T follicular helper cell (primary cell): ENCODE measurements at places on chromosomes 6 and 20.

DNA sequence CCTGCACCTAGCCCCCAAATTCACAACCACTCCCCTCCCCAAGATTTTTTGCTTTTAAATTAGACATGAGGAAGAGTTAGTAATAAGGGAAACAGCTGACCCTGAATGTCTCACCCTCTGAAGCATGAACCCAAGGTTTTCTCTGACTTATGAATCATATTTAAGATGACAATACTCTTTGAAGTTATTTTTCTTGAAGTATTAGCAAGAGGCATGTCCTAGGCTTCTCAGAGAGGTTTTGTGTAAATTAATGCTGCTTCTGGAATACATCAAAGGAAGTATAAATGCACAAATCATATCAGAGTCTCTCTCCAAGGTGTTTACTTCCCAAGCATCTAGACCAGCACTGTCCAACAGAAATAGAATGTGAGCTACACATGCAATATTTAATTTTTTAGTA is 408.1 kb upstream of the MARCKS start:
- no peak for DNase-seq

- DNase-seq: no peak
Measured at GRCh38 chr6:15501826-15502445, 160.9 kb downstream of the DTNBP1 start.

- DNase-seq: peak; percentile 60
Measured at GRCh38 chr6:169654598-169655391, 47.0 kb downstream of the WDR27 start.

DNA sequence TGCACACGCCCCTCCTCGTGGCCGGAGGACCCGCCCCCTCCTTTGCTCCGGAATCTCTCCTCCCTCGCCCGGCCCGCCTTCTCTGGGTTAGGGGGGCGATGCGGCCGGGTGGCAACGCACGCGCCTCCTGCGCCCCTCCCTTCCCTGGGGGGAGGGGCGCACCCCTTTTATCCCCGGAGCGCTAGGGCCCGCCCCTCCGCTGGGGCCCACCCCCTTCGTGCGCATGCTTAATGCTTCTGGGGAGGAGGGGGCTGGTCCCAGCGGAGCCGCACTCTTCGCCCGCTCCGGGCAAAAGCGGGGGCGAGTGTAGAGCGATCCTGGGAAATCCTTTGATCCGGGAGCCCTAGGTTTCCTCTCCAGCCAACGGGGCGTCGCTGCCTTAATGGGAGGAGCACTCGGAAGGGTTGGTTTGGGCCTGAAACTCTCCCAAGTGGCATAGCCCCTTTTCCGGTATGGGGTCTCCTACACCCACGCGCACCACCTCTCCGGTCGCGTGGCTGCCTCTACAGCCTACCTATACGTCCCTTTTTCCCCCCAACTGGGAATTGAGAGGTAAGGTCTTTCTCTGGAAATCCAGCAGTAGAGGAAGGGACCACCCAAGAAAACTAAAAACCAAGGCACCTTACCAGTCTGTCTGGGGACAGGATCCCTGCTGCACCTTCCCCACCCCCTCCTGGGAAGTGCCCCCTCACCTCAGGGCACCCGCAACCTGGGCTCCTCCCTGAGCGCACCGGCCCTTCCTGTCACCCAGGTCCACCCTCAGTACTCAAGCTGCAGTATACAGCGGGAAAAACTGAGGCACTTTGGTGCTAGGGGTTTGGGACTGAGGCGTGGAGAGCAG is 2.1 kb downstream of the SOX12 start:
- DNase-seq: peak; percentile 68

DNA sequence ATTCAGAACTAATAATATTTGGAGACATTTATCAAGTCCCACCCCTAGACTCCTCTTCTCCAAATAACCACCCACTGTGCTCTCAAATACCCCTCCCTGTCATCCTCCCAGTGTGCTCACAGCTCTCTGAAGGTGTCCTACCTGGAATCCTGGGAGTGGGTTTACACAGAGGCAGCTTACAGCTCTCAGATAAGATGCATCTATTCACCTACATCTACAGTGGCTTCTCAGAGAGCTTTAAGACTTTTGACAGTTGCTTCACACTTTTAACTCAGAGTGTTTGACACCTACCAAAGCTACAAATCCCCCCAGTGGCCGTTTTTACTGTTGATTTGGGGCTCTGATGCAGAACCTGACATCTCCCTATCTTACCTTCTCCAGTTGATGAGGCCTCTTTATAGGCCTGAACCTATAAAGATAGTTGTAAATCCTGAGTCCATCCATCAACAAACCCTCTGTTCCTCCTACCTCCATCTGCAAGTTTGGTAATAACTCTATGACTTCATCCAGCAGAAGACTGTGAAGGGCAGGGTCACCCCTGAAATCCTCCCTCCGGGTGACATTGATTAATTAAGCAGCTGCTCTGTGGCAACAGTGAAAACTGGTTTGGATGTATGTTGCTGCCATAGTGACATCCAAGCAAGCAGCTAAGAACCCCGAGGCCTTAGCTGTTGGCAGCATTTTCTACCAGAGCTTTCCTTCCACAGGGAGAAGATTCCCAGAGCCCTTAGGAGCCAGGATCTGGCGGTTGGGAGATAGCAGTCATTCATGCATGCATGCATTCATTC is 226.1 kb upstream of the RREB1 start:
- no peak for DNase-seq

DNA sequence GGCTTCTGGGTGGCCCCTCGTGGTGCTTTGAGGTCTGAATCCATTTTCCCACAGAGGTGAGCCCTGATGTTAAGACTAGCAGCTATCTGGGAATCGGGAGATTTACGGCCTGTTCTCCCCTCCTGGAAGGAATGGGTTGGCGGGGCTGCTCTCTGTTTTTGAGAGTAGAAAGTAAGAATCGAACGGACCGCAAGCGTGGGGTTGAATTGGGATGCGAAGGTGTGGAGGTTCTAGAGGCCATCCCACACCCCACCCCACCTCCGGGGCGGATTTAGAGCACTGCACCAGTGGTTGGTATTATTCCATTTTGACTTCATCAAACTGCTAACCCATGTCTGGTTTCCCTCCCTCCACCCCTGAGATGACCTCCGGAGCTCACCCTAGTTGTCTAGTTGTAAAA is 11.5 kb downstream of the PYGB start:
- DNase-seq: no peak

- DNase-seq: no peak
Measured at GRCh38 chr6:52509281-52510212, 67.3 kb downstream of the TRAM2 start.

GRCh38 chr6:82909551-82909950 is 156.1 kb downstream of the UBE3D start:
- no peak for DNase-seq

DNA sequence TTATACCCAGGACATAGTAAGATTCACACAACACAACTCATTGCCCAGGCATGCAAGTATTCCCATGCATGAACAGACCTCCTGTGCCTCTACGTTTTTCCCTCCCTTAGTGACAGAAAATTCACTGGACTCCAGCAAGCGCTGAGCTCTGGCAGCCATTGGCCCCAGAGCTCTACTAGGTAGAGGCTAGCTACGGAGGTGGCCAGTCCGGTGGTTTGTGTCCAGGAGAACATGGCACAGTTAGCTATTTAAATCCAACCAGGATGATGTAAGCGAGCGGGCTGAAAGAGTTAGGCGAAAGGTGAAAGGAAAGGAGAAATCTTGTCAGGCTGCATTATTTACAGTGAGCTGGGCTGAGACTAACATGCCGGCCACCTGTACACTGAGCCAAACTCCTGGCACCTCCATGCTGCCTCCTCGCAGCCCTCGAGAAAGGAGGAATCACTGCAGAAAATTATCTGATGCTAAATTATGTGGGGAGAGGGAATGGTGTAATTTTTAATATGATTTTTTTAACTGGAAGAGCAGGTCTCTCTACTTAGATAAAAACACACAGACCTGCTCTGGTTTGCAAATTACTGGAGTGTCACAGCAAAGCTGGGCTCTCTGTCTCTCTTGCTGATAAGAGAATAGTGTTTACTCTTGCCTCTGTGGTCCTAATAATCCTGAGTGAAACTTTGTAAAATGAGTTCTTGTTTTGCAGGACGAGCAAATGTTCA is 50.1 kb upstream of the ARMC2 start:
- DNase-seq: no peak

DNA sequence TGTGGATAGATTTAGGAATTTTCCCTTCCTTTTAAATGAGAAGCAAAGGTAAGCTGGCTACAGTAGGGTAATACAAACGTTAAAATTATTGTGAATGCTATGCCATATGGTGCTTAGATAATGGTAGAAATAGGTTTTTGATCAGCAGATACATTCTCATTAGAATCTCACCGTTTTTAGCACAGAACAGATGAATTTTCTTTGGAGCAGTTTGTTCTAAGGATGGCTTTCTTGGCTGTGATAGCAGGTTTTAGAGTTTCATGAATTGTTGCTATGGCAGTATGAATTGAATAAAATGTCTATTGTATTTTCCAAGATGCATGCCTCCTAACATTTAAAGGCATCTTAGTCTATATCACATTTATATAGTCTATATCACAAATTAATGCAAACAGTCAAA is 1394.5 kb downstream of the EPHA7 start:
- DNase-seq: no peak
